ENCODE measurements at places on chromosomes 7 and 10.
A peak's percentile ranks its signal among the peaks of the same experiment; 100 is the strongest.

GRCh38 chr10:48302515-48303476 is 3.7 kb upstream of the MAPK8 start:
- DNase-seq, result no peak

- DNase-seq, result no peak
Measured at GRCh38 chr7:89680161-89680560, 474.1 kb upstream of the STEAP1 start.

GRCh38 chr10:11823122-11823988 is at the start of gene PROSER2:
Gene PROSER2, plus strand, starts transcription at chr10:11823356. Its CDS starts 28,722 bp downstream, at chr10:11852078.
- peak; percentile 73 for DNase-seq

GRCh38 chr7:89334797-89335196 is 539.3 kb upstream of the TEX47 start:
- no peak for DNase-seq

GRCh38 chr7:105748701-105749100 is 127.7 kb downstream of the ATXN7L1 start:
- no peak for DNase-seq

DNA sequence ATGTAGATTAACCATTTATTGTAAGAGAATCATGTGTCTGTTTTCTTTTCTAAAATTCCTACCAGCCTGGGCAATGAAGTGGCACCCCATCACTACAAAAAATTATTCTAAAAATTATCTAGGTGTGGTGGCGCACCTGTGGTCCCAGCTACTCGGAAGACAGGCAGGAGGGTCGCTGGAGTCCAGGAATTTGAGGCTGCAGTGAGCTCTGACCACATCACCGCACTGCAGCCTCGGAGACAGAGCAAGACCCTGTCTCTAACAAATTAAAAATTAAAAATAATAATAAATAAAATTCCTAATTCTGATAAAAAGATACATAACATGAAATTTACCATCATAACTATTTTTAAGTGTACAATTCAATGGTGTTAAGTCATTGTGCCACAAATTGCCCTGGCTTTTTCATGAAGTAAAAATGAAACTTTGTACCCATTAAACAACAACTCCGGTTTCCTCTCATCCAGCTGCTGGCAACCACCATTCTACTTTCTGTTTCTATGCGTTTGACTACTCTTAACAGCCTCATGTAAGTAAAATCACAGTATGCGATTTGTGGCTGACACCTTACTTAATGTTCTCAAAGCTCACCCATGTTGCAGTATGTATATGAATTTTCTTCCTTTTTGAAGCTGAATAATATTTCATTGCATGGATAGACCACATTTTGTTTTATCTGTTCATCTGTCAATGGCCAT is 20.6 kb upstream of the USP6NL start:
- no peak for DNase-seq

GRCh38 chr10:115979576-115979975 is 293.4 kb downstream of the GFRA1 start:
- no peak for DNase-seq

- peak; percentile 79 for DNase-seq
Measured at GRCh38 chr10:24718031-24718855, 5.4 kb downstream of the ARHGAP21 start.

DNA sequence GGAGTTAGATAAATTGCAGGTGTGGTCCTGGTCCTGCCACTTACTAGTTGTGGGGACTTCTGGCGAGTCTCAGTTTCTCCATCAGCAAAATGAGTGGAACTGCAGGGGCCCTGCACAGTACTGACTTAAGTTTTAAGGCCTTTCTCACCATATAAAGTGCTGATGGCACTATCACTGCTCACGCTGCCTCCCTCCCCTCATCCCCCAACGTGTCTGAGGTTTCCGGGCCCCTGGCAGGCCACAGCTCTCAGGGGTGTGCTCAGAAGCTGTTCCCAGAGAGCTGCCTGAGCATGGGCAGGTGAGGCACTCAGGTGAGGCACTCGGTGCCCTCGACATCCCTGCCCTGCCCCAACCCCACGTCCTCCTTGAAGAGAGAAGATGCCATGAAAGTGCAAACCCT is 74.2 kb downstream of the VOPP1 start:
- DNase-seq, result no peak

GRCh38 chr10:60948851-60949250 is 4.9 kb upstream of the RHOBTB1 start:
- DNase-seq, result peak; percentile 12
